Activated naive CD4-positive, alpha-beta T cell (primary cell): ENCODE measurements at places on chromosomes 1 and 21.

DNA sequence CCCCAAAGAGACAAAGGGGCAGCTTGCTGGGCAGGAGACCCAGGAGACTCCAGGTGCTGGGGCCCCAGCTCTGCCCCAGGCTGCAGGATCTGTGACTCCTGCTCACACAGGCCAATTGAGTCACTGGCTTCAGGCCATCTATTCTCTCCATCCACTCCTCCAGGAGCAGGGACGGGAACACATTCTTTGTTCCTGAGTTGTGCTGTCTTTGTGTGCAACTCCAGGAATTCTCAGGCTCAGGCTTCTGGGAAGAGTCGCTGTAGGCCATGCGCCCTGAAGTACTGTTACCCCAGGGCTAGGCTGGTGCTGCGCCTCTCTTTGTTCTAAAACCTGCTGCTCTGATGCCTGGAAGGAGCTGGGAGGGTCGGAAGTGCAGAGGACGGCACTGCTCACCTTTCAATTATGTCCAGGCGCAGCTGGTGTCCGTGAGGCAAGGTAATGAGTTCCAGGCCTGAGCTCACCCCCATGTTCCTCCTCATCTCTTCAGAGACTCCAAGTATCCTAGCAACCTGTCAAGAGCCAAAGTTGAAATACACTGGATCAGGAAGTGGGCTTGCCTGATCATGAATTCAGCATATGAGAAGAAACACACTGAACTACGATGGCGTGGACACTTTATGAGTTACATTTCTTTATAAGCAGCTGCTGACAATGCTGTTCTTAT lies 105.9 kb downstream of the BCAR3 start:
- DNase-seq: no peak

- no peak for DNase-seq
These were observed 7.6 kb downstream of the RNU1-2 start for GRCh38 chr1:16903458-16903796.

DNA sequence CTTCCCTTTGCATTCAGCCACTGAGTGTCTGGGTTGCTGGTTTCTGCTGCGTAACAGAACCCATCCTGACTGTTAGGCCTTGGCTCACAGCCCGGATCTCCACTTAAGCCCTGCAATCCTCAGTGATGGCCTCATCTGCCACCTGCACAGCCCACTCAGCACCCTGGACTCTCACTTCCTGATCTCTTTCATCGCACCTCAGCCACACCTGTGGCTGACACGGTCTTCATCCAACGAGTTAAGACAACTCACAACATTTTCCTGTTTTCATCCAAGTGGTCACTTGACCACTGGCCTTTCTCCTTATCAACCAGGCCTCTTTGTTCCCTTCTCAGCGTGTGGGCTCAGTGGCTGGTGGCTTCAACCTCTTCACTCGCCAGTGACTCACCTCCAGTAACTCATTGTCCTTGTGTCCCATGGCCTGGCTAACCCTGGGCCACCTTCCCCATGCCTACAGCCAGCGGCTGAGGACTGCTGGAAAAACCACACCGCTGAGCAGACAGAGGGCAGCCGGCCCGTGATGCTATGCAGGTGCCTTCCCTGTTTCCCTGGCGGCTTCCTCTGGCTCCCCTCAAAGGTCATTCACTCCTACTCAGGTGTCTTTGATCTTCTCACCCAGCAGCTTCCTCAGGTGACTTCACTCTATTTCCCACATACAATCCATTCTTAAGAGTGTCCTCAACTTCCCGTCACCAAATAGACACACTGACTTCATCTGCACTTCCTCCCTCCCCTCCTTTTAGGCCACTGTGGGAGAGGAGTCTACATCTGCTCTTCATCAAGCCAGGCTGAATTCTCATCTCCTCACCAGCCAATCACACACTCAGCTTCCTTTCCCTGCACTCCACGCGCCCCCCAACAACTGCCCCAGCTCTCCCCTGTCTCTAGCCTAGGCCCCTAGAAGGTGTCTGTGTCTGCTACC lies 19.9 kb upstream of the EDN2 start:
- no peak for DNase-seq

DNA sequence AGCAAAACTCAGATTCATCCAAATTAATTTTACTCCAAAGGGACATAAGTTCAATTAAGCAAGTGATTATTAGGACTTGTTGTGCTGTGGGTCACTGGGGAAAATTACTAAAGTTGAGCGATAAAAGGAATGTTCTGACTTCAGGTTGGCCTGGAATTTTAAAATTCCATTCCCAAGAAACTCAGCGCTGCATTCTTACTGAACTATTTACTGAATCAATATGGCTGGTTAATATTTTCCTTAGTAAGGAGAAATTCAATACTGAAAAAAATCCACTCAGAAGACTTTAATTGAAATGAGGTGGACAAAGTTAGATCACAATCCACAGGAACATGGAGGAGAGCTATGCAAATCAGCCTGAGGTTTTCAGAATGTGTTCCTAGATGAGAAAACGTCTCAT lies 578.9 kb upstream of the NR5A2 start:
- DNase-seq: no peak

- no peak for DNase-seq
These were observed 40.0 kb downstream of the ROR1 start for GRCh38 chr1:63813829-63814277.

DNA sequence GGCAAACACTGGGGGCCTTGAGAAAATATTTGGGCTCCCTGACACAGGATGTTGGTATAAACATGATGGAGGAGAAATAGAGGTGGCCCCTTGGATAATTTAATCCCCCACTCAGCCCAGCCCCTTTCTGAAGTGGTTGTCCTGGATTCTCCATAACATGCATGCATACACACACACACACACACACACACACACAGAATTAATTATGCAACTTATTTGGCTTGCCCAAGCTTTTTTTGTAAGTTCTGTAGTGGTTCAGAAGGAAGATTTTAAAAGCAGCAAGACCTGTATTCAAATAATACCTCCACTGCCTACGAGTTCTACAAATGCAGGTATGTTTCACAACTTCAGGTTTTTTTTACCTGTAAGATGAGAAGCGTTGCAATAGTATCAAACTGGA lies 15.0 kb downstream of the ATF3 start:
- no peak for DNase-seq

- DNase-seq: no peak
These were observed 38.3 kb downstream of the ABCG1 start for GRCh38 chr21:42257091-42257765.
